ENCODE measurements at places on chromosomes 3 and 15.

DNA sequence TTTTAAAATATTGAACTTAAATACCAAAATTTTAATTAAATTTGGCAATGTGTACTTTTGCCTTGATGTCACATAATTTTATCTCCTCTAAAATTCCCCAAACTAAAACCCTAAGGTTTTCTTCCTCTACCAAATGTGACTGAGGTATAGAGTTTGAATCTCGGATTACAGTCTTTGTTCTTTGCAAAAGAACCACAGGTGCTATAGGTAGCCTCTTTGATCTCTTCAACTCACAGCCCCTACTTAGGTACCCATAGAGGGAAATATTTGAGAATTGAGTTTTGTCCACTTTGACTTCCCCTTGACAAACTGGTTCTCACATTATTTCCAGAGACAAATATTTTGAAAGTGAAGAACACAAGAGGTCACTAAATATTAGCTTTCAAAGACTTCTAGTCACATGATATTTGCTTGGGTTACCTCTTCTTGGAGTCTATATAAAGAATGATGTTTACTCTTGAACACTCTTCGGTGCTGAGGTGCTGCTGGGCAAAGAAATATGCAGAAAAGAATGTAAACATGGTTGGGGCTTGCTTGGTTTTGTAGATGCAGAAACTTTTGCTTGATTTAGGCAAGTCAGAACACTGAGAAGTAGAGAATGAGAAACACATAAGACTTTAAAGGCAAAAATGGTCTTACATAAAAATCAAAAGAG, 120.8 kb upstream of the MCTP2 start:
- DNase-seq: no peak

DNA sequence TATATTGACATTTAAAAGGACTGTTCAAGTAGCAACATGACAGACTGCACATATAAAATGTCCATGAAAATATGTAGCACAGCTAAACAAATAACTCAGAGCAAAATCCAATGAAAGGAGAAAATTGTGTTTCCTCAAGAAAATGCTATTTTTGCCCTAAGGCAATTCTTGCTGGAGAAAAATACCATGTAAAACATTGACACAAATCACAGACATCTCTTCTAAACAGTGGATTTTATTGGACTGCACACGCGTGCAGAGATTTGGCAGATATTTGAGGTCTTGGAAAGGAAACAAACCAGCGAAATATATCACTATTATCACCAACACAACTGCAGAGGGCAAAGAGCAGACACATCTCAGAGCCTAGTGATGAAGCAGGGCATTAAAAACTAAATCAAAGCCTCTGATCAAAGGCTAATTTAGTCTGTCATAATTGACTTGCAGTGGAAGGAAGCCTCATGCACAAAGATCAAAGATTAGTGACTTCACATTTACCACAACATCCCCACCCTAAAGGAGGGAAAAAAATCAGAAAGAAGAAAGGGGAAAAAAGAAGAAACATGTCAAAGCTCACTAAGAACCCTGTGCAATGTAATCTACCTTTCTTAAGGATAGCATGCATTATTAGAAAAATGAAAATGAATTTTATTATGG, 52.4 kb downstream of the CHL1 start:
- no peak for DNase-seq

DNA sequence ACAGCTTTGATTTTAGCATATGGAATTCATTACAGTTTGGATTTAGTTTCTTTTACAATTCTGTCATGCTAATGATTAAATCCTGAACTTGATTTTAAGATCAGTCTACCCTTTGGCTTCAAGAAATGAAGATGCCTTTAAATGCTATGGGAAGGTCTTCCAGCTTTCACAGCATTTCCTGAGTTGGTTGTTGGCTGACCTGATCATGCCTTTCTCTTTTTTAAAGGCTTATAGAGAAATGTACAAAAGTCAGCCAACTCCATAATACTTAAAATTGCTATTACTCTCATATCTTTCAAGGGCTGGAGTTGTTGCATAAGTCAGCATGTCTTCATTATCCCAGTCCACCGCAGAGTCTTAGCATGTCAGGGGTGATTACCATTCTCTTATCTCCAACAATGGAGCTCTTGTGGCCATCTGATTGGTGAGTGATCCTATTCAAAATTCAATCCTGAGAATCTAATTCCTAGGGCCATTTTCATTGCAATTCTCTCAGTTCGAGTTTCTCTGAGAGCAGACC, 123.8 kb downstream of the GMNC start:
- DNase-seq: no peak

- no peak for DNase-seq
Measured at GRCh38 chr15:36609793-36610192, 30.4 kb downstream of the CDIN1 start.

DNA sequence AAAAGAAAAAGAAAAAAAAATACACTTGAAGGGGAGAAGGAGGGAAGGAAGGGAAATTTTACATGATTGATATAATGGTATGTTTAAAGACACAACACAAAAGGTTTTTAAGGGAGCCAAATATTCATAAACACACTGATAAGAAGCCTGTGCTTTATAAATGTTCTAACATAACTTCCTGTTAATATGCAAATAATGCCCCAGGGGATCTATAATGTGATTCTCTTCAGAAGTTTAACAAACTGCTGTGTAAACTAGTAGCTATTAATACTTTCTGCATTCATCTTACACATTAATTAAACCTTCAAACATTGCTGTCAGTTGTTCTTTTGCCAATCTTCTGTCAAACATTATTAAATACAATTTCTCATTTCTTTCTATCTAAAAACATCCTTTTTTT, 231.6 kb downstream of the TJP1 start:
- DNase-seq: no peak

GRCh38 chr3:25420147-25420546, 7.9 kb upstream of the RARB start:
- DNase-seq: no peak

DNA sequence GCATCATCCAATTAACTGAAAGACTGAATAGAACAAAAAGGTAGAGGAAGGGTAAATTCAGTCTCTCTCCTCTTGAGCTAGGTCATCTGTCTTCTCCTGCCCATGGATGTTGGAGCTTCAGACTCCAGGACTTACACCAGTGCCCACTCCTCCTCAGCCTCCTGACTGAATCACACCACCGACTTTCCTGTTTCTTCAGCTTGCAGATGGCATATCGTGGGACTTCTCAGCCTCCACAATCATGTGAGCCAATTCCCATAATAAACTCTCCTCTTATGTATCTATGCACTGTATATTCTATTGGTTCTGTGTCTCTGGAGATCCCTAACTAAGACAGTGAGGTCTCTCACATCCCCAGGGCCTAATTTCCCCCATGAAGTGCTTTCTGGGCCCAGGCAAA, 140.4 kb downstream of the CD47 start:
- DNase-seq: no peak

All from A549 (cell line).